ENCODE measurements at places on chromosomes 16 and 17.

- no peak for DNase-seq
Observed at GRCh38 chr17:45227101-45227925, 5.6 kb downstream of the FMNL1 start.

DNA sequence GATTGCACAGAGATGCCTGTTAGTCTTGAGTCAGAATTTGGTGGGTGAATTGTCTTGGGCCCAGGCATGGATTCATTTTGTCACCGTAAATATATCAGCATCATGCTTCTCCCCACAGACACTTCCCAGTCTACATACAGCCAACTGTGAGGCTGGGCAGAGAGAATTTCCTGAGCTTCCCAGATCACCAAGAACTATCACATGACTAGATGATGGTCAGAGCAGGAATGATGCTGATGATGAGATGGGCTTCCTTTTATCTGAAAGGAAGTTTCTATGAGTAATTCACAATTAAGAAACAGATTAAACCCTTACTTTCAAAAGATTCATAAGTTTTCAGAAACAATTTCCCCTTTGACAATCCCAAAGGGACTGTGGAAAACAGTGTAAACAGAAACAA, 323 bp upstream of the KRTAP9-9 start:
- no peak for DNase-seq

- peak; percentile 59 for DNase-seq
Observed at GRCh38 chr17:40317345-40317873, 8.4 kb downstream of the RARA start.

DNA sequence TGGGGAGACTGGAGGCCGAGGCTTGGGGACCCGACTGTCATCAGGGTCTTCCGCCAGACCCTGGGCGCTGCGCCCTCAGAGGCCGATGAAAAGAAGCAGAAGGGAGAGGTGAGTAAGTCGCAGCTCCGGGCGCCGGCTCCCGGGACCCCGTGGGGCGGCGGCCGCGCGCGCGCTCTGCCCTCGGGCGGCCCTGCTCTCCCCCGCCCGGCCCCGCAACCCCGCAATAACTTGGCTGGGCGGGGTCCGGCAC, 392 bp upstream of the ABHD15 start:
- DNase-seq = no peak

DNA sequence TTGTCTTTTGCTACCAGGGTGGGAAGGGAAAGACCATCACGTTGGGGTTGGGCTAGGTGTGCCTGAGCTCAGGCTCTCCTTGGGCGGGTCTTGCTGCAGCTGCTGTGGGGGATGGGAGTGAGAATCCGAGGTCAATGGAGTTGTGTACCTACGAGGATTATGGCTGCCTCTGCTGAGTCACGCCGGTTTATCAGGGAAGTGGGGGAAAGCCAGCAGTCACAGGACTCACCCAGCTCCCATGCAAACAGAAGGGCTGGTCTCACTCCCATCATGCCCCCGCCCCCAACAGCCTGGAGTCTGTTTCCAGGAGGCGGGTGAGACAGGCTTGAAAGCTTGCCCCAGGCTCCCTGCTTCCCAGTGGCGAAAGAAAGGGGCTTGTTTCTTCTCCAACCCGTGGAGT, 1259.0 kb upstream of the GOT2 start:
- no peak for DNase-seq

DNA sequence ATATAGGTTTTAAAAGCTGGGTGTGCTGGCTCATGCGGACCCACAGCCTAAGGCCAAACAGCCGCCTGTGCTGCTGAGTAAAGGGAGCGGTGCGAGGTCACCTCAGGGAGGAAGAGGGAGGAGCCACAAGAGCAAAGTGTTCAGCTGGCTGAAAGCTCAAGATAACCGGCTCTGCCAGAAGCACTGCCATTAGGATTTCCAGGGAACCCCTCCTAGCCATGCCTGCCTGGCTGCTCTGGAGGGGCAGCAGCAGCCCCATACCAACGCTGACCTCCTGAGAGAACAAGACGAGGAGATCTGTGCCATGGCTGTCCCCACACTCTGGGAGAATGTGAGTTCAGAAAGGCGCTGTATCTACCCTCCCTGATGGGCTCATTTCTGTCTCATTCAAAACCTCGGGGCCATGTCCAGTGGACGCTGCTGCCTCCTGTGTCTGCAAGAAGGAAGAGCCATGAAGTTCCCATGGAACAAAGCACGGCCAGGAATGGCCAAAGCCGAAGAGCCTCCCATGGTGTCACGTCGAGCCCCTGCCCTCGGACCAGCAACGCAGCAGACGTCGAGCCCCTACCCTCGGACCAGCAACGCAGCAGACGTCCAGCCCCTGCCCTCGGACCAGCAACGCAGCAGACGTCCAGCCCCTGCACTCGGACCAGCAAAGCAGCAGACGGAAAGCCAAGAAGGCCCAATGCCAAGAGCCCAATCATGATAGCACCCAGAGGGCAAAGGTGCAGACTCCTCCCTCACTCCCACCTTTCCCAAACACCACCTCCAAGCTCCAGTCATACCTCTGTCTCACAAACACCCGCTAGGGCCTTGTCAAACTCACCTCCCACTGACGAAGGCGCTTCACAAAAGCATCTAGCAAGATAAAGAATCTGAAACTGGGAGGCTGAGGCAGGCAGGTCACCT, 107.0 kb downstream of the ANKRD11 start:
- peak; percentile 54 for DNase-seq

GRCh38 chr16:73161977-73162376, 114.0 kb upstream of the ZFHX3 start:
- no peak for DNase-seq

- no peak for DNase-seq
Observed at GRCh38 chr17:58344047-58344790, 7.8 kb downstream of the SUPT4H1 start.

DNA sequence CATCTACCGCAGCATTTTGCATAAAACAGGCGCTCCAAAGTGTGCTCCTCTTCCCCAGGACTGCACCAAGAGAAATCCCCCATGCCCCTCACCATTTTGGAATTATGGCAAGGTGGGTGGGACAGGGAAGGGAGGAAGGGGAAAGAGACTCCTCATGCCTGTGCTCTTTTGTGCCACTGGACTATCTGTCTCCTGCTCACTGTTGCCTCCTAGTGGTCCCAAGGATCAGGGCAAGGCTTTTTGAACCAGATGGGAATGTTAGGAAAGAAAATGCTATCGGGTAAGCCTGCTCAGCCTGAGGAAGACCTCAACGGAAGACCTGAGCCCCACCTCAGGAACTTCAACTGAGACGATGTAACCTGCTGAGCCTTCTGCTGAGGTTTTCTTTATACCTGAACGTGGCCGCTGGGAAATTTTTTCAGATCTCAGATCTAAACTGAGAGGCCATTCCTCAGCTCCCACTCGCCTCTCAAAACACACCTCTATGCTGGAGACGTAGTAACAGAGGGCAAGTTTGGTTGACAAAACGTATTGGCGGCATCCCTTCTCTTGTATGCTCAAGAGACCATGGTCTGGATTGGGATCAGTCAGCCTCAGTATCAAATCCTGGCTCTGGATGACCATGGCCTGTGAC, 58.3 kb downstream of the SPACA3 start:
- peak; percentile 68 for DNase-seq

DNA sequence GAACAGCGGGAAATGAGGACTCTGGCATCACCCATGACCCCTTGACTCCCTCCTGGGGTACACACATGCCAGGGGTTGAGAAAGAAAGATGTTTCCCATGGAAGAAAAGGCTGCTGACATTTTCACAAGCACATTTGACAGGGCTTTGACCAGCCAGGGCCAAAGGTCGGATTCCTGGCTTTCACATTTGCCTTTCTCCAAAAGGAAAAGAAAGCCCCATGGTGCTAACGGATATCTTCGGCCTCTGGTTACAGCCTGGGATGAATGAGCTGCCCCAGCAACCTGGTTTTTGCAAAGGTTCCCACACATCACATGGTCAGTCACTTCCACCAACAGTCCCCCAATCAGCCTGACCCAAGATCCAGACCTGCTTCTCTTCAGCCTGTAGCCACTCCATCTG, 478.2 kb upstream of the CDH11 start:
- no peak for DNase-seq

DNA sequence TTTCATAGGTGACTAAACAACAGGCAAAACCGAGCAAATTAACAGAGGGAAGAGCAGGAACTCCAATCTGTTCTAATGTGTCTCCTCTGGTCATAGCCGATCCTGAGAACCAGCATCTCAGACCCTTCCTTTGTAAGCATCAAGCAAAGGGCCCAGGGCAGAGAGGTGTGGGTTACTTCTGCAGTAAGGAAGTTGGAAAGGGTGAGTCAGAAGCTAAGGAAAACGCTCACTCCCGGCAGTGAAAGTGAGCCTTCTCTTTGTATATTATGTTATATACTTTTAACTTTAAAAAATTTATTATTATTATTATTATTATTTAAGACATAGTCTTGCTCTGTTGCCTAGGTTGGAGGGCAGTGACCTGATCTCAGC, 77.7 kb downstream of the MRM3 start:
- DNase-seq = no peak

GRCh38 chr17:6755281-6755680, 565 bp upstream of the XAF1 start:
- DNase-seq = no peak

DNA sequence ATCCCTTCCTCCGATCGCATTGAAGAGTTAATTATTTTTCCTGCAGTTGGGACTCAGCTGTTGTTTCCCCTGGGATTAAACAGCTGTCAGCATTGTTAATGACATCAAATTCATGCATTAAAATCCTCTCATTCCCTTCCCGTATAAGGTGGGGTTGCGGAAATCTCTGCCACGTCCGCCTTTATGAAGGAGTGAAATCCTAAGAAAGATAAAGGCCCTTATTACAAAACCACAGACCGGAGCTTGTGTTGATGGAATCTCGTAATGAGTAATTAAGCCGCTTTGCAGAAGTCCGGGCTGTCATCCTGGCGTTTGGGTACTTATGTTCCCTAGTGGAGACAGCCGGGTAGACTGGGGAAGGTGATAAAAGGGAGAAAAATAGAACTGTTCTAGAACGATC, 627.6 kb downstream of the MAF start:
- no peak for DNase-seq

DNA sequence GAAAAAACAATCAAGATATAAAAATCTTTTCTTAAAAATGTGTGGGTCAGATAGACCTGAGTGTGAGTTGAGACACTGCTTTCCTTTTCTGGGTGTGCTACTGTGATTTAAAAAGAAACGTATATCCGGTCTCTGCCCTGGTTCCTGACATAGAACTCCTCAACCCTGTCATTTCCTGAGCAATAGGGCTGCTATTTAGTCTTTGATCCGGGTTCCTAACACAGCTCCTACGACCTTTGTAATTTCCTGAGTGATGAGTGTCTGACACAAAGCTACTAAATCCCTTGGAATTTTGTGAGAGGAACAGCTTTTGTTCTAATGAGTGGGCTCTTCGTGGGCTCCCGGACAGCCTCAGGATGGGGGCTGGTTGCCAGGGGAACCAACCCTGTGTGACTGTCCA, 93.9 kb upstream of the FA2H start:
- DNase-seq = no peak

Measured in glutamatergic neuron (in vitro differentiated cells).